GM23338 (cell line): ENCODE measurements at places on chromosomes 12 and 14. TPM values are rescaled to one million over a fixed set of nuclear protein-coding genes. Genes with fewer than 3 reads are reported as not detected.
A peak's percentile ranks its signal among the peaks of the same experiment; 100 is the strongest.

- H3K4me3 ChIP-seq, result no peak overlapping the region
- no peaks in the 10 kb centered on the region for H3K27me3 ChIP-seq
- no peaks in the 10 kb centered on the region for H3K4me1 ChIP-seq
- no peaks in the 10 kb centered on the region for H3K36me3 ChIP-seq
- no peak overlapping the region for H3K27ac ChIP-seq
These were observed 749.6 kb downstream of the SLC16A7 start for GRCh38 chr12:60345442-60345841.

DNA sequence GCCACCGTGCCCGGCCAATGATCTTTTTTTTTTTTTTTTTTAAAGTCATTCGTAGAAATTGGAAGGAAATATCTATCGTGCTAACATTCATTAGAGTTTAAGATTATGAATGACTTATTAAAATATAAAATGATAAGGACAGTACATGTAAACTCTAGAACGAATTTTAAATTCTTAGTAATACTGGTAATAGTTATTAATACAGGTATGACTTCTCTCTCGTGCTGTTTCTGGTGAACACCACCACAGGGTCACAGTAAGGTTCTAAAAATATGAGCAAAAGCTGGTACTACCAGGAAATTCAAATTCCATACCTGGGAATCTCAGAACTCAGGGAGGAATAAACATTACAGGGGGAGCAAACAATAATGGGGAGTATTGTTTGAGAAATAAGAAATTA, 26.2 kb downstream of the WNK1 start:
- no peaks in the 10 kb centered on the region for H3K27me3 ChIP-seq
- no peak overlapping the region for H3K4me3 ChIP-seq
- H3K36me3 ChIP-seq, result no peaks in the 10 kb centered on the region
- H3K4me1 ChIP-seq, result peaks cover 14% of the 10 kb centered on the region
- H3K27ac ChIP-seq, result no peak overlapping the region

GRCh38 chr12:65501093-65501621, 222.7 kb downstream of the MSRB3 start:
- no peaks in the 10 kb centered on the region for H3K27me3 ChIP-seq
- no peak overlapping the region for H3K4me3 ChIP-seq
- H3K4me1 ChIP-seq, result no peaks in the 10 kb centered on the region
- no peak for DNase-seq
- no peaks in the 10 kb centered on the region for H3K36me3 ChIP-seq

DNA sequence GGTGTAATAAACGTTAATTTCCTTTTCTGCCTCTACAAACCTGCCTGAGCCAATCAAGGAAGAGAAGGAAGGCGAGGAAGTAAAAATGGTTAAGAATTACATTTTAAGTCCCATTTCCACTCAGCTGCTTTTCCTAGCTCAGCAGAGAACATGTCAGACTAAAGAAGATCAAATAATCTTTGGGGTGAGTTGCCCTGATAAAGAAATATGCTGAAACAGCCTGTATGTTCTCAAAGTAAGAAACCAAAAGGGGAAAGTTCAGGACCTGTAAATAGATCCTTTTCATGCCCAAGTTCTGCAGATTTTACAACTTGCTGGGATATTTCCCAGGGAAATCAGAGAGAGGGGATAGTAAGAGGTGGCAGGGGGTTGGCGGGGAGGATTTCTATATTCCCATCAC, 55.5 kb downstream of the PHLDA1 start:
- H3K27ac ChIP-seq, result no peak overlapping the region
- H3K27me3 ChIP-seq, result no peaks in the 10 kb centered on the region
- no peak for DNase-seq
- H3K36me3 ChIP-seq, result no peaks in the 10 kb centered on the region
- H3K4me1 ChIP-seq, result peaks cover 25% of the 10 kb centered on the region; the same call in 1 of the 2 replicates
- H3K4me3 ChIP-seq, result no peak overlapping the region

SOX5 gene
- polyA plus RNA-seq, result 1.0 and 1.5 TPM in 2 replicates

TAOK3 gene
- polyA plus RNA-seq, result 16.7 and 20.4 TPM in 2 replicates

PTHLH gene
- not detected in 2 replicates for polyA plus RNA-seq

DNA sequence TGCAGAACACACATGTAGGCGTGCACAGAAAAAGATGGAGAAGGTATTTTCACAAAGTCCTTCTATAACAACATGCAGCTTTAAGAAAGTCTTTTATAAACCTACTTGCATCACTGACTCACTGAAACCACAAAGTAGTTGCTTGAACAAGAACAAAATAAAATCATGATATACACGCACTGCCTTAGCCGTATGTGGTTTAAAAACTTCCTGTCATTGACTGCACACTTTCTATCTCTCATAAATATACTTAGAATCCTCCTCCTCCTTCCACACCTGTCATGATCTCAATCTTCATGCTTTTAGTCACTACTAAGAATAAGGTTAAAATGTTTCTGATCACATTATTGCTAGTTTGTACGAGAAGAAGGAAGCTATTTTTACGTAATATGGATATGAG, 31.8 kb upstream of the RAD51AP1 start:
- H3K4me3 ChIP-seq, result no peak overlapping the region
- no peak for DNase-seq
- H3K27ac ChIP-seq, result no peak overlapping the region
- 0 out of 2 replicates have a peak, but pooled peaks cover 5% of the 10 kb centered on the region for H3K4me1 ChIP-seq
- H3K27me3 ChIP-seq, result no peaks in the 10 kb centered on the region

NRXN3 gene
- polyA plus RNA-seq, result 1.2 and 1.8 TPM in 2 replicates

CS gene
- polyA plus RNA-seq, result 54.5 and 63.3 TPM in 2 replicates

DNA sequence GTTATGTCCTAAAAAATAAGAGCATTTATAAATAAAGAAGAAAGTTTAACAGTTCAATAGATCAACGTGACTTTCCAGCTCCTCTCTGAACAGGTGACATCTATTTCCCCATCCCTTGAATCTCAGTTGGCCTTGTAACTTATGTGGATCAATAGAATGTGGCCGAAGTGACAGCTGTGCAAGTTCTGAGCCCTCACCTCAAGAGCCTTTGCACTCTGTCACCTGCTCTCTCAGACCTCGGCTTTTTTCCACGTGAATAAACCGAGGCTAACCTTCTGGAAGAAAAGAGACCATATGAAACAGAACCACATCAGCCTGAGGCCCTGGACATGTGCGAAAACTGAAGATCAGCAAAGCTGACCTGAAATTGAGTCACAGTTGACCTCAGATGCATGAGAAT, 253.0 kb downstream of the DAD1 start:
- no peaks in the 10 kb centered on the region for H3K27me3 ChIP-seq
- H3K4me3 ChIP-seq, result no peak overlapping the region
- DNase-seq, result no peak
- H3K4me1 ChIP-seq, result peaks cover 26% of the 10 kb centered on the region
- H3K36me3 ChIP-seq, result no peaks in the 10 kb centered on the region
- no peak overlapping the region for H3K27ac ChIP-seq

KLRC2 gene
- not detected in 2 replicates for polyA plus RNA-seq

CSRP2 gene
- polyA plus RNA-seq, result 286 and 315 TPM in 2 replicates

- H3K4me3 ChIP-seq, result no peak overlapping the region
- H3K4me1 ChIP-seq, result peaks cover 5% of the 10 kb centered on the region; the same call in 1 of the 2 replicates
- H3K27me3 ChIP-seq, result peaks cover 4% of the 10 kb centered on the region; the same call in 1 of the 2 replicates
- H3K27ac ChIP-seq, result no peak overlapping the region
- peak; percentile 83 for DNase-seq
These were observed 211.7 kb upstream of the FKBP4 start for GRCh38 chr12:2583091-2583497.

DNA sequence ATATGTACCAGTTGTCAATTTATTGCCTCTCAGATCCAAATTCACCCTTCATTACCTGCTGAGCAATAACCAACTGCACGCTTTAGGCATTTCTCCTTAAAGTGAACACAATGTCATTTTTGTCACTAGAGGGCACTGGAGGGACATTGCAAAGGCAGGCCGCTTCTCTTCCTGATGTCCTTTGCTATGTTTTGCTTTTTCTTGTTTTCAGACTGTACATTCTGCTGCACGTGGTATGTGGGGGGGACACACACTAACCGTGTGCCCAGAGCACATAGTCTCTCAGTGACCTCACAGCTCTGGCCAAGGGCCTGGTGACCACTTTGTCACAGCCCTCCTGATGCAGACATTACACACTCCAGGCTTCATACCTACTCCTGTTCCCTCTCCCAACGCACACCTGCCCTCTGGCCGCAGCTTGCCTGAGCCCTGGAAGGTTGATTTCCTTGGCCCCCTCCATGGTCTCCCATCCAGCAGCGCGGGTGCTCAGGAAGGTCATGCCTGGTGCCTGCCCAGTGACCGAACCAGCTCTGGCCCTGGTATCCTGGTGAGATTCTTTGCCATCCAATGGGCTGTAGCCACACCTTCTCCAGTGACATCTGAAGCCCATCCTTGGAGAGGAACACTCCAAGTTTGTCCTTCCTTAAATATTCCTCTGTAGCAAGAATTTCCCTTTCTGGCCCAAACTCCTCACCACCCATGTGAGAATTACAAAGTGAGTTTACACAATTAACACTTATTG, 39.9 kb downstream of the MYO1H start:
- H3K27me3 ChIP-seq, result no peaks in the 10 kb centered on the region
- no peaks in the 10 kb centered on the region for H3K36me3 ChIP-seq
- H3K27ac ChIP-seq, result no peak overlapping the region
- DNase-seq, result peak; percentile 79

GRCh38 chr12:121061831-121062230, 22.8 kb upstream of the OASL start:
- no peak overlapping the region for H3K4me3 ChIP-seq
- H3K27me3 ChIP-seq, result no peaks in the 10 kb centered on the region
- H3K36me3 ChIP-seq, result no peaks in the 10 kb centered on the region
- no peaks in the 10 kb centered on the region for H3K4me1 ChIP-seq
